AG08395 (cell line): ENCODE measurements at places on chromosomes 3 and 15.

DNA sequence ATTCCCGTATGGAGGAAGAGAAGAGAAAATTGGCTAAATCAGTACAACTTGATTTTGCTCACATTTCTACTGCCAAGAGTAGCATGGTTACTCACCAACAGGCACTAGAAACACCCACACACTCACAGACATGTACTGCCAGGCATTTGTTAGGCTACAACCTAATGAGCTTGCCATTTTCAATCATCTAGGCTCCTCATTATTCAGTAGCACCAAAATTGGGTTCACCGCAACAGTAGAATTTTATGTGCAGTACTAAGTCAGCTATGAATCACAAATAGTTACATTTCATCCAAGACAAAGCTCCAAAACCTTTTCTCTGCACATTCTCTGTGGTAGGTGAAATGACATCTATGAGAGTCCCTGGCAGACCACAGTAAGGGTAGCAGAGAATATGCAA lies 15.0 kb upstream of the THUMPD3 start:
- DNase-seq = peak; percentile 83

GRCh38 chr3:115469649-115470048 lies 153.7 kb upstream of the GAP43 start:
- no peak for DNase-seq

GRCh38 chr3:195116407-195117185 lies 154.4 kb downstream of the XXYLT1 start:
- no peak for DNase-seq

- DNase-seq = peak; percentile 81
Measured at GRCh38 chr3:64011685-64012084, 11.6 kb downstream of the PSMD6 start.

DNA sequence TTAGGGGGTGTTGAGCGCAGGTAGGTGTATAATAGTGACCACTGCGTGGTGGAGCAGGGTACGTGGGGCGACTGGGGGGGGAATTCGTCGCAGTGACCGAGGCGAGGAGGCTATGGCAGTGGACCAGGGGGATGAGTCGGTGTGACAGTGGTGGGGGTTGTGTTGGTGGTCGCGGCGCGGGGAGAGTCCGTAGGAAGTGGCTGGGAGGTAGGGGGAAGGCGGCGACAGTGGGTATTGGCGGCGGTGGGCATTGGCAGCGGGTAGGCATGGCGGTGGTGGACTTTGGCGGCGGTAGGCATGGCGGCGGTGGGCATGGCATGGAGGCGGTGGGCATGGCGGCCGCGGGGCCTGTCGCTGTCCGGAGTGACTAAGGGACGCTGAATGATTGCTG lies 739 bp downstream of the SNRPN start:
- DNase-seq = no peak

DNA sequence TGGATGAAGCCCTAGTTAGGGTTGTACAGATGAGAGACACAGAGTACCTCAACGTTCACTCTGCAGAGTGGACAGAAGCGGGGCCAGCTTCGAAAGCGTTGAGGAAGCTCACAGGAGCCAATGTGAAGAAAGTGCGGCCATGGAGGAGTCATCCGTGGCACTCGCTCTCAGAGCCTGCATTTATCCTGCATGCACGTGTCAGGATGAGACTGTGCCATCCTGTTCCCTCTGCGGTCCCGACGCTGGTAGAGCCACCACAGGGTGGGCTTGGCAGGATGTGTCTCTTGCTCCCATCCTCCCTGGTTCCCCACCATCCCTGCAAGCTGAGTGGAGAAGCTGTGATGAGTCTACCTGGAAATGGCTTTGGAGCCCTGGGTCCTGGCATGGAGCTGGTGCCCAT lies 39.3 kb downstream of the KLHL25 start:
- no peak for DNase-seq

GRCh38 chr15:74604983-74605794 lies 10.4 kb upstream of the CLK3 start:
- no peak for DNase-seq

DNA sequence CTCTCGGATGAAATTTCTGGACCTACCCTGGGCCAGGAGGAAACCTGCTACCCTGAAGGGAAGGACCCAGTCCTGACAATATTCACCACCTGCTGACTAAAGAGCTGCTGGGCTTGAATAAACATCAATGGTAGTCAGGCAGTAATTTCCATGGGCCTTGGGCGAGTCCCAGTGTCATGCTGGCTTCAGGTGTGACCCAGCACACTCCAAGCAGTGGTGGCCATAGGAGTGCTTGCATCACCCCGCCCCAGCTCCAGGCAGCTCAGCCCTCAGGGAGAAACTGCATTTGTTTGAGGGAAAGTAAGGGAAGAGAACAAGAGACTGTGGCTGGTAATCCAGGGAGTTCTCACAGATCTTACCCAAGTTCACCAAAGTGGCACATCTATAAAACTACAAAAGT lies 261.8 kb upstream of the DCBLD2 start:
- no peak for DNase-seq

- no peak for DNase-seq
Measured at GRCh38 chr3:143601723-143602484, 246.4 kb downstream of the SLC9A9 start.

- DNase-seq = no peak
Measured at GRCh38 chr3:108407886-108408285, 102.5 kb downstream of the MYH15 start.

DNA sequence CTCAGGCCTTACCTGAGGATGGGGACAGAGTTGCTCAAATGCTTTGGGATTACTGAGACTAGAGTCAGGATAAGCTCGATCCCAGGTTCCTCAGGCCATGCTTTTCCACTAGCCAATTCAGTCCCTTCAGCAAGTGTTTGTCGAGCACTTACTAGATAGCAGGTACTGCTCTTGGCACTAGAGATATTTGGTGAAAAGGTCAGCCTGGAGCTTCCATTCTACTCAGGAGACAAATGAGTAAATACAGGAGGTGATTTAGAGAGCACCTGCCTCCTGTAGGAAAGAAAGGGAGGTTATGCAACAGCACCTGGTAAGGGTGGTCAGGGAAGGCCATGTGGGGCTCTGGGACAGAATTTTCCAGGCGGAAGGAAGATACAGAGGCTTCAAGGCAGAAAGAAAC lies 99.9 kb downstream of the CACNA1D start:
- DNase-seq = no peak

DNA sequence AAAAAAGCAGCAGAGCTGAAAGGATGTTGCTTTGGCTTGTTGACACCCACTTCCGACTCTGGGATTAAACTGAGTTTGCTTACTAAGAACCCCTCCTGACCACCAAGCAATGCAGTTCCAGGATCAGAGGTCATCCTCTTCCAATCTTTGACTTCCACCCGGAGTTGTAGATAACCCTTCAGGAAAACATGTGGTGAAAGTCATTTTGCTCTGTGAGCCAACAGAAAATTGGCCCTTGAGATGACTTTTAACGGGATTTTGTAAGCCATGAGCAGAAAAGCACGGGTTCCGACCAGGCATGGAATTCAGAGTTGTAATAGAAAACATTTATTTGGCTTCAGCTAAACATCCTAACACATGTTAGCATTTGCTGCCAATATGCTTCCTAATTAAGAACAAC lies 171.6 kb upstream of the NR2F2 start:
- no peak for DNase-seq

- DNase-seq = no peak
Measured at GRCh38 chr15:44144184-44144583, 50.9 kb downstream of the FRMD5 start.

GRCh38 chr3:186283096-186283495 lies 78.9 kb downstream of the DGKG start:
- DNase-seq = no peak

GRCh38 chr3:66910266-66911055 lies 87.6 kb upstream of the KBTBD8 start:
- DNase-seq = no peak

GRCh38 chr3:134030379-134031347 lies 938 bp upstream of the SLCO2A1 start:
- no peak for DNase-seq

GRCh38 chr15:92984161-92984560 lies 84.0 kb downstream of the CHD2 start:
- DNase-seq = no peak

DNA sequence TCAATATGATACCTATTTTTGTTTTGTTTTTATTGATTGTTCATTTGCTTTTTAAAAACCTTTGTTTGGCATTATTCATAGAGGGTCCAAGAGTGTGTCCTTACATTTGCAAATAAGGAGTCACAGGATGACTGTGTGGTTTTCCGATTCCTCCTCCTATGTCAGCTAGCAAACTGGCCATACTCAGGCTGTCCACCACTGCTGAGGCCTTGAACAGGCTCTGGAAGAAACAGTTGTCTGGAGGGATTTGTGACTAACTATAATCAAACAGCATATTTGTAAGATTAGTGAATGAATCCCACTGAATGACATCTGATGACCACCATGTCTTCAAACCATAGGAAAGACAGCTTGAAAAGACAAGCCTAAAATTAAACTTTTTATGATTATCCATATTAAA lies 423.4 kb upstream of the ATP11B start:
- DNase-seq = no peak

DNA sequence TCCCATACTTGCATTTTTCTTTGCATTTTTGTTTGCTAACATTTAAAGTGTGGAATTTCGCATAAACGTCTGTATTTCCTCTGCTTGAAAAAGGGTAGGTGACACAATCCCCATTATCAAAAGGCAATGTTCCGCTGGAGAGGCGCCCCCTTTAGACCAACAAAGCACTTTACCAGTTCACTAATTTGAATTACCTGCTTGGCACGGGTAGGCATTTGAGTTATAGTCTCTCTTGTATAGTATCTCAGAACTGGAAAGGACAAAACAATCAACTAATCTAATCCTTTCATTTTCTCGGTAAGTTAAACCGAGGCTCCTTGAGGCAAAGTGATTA lies 775 bp upstream of the CCDC39 start:
- peak; percentile 13 for DNase-seq

DNA sequence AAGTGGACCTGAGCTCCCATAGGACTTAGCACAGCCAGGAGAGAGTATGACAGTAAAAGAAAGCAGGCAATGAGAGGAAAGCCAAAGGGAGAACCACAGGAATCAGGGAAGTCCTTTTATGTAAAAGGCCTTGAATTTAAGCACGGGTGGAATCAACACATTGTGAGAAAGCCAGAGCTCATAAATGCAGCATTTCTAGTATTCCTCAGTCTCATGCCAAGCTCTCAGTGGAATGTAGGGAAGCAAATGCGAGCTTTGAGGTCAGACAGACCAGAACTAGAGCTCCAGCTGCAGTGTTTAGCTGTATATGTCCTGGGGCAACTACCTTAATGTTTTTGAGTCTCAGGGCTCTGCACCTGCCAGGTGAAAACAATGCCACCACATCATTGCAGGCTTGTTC lies 132.1 kb upstream of the TRIM42 start:
- DNase-seq = no peak

GRCh38 chr3:168532135-168532534 lies 436.4 kb upstream of the GOLIM4 start:
- DNase-seq = no peak

DNA sequence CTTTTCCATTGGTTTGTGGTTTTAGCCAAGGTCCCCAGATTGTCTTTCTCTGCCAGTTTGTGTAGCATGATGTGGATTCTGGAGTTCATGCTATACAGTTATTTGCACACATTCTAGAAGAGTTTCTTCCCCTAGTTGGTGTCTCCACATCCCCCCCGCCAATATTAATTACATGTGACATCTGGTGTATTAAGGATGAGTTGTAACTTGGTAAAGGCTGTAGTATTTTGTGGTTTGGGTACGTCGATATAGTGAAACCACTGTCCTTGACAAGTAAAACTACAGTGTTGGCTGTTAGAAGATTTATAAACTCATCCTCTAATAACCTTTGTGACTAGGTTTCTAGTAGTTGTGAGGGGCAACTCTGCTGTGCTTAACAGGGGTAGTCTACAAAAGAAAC lies 23.7 kb upstream of the P4HTM start:
- DNase-seq = no peak

DNA sequence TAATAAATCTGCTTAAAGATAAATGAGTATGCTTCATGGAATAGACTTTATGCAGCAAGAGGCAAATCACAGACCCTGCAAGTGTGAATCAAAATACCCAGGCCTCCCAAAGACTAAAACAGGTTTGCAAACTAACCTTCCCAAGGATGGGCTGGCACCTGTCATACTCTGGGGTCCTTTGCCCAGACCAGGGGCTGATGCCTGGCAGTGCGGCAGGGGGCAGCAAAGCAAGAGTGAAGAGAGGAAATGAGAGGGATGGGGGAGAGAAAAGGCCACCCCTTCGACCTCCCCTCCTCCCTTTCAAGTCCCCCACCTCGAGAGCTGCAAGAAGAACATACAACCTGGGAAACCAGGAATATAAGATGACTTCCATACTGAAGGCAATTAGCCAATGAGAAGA lies 31.8 kb downstream of the XXYLT1 start:
- DNase-seq = no peak

- peak; percentile 31 for DNase-seq
Measured at GRCh38 chr3:148146947-148147826, 550.5 kb upstream of the AGTR1 start.

- DNase-seq = no peak
Measured at GRCh38 chr3:190426806-190427507, 22.7 kb downstream of the TMEM207 start.

DNA sequence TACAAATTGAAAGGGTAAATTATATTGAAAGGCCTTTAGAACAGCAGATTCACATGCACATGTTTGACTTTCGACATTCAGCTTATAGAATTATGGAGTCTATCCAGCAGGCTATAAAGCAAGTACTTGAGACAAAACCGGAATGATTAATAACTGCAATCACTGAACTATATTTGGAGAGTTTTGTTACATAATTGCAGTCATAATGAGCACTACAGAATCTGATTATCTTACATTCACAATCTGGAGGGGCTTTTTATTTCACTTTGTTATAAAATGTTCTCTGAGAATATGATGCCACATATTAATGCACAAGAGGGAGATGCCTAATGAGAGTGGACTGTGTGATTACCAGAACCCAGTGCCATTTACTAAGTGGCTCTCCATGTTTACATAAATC lies 64.3 kb downstream of the NSUN3 start:
- DNase-seq = no peak

DNA sequence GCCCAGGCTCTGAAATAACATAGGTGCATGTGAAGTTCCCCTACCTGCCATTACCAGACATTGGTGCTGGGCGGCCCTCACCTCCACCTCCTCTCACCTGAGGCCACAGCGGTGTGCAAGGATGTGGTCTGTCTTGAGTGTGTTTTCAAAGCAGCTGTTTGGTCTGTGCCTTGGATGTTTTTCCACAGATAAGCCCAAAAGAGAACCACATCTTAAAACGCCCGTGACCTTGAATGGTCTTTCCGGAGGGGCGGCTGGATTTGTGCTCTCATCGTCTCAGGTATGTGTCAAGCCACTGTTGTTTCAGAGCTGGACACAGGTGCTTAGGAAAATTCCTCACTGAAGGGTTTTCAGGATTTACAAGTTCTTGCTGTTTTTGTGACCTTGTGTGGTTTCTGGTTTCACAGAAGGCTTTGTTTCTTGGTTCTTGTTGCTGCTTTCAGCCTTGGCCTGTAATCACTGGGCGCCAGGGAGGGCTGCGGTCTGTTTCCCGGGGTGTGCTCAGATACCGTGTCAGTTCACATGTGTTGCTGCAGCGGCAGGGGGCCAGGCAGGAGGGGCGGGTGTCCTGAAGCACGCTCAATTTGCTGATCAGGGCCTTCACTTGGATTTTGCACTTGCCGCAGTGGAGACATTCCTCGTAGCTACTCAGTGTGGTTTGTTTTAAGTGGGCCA lies 128.4 kb downstream of the IGF1R start:
- peak; percentile 77 for DNase-seq
